SK-MEL-5 (cell line): ENCODE measurements at places on chromosomes 16 and 17. TPM values are rescaled to one million over a fixed set of nuclear protein-coding genes. Genes with fewer than 3 reads are reported as not detected.

DNA sequence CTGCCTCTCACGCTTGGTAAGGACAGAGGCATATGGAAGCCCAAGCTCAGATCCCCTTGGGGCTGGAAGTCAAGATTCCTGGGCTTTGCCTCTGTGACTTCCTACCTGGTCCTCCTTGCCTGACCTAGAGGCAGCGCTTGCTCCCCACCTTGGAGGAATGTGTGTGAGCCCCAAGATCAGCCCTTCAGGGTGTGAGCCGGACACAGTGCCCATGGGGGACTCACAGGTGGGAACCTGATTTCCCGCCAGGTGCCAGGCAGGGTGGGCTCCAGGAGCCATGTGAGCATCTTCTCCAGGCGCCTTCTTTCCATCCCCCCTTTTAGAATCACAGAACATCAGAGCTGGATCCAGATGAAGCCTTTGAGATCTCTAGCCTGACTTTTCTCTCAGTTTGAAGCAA, 10.2 kb downstream of the CD300LG start:
- no peak for DNase-seq

DNA sequence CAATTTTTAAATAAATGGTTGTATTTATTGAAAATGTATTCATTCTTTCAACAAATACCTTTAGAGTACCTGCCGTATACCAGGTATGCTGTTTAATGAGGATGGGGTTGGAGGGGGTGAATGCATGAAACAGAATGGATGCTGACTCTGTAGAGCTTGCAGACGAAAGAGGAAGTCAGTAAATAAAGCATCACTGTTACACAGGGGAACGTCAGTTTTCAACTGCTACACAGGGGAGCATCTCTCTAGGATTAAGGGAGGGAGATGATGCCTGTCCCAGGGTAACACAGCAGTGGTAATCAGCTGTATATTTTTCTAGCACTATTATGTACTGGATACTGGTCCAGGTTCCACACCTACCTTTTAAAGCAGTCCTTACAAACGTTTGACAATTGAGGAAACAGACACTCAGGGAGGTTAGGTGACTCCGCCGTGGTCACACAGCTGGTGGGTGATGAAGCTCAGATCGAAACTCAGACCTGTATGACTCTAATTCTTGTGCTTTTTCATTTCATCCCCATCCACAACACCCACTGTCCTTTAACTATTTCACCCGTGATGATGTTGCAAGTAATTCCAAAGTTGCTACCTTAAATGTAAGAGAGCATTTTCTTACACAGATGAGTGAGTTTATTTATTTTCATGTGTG, 452.1 kb upstream of the HSBP1 start:
- DNase-seq = no peak

- DNase-seq = no peak
Observed at GRCh38 chr16:3754081-3754703, 36.9 kb upstream of the TRAP1 start.

GRCh38 chr17:45748731-45749310, 35.3 kb upstream of the CRHR1 start:
- no peak for DNase-seq

- no peak for DNase-seq
Observed at GRCh38 chr17:27355419-27355818, 61.5 kb downstream of the WSB1 start.

DNA sequence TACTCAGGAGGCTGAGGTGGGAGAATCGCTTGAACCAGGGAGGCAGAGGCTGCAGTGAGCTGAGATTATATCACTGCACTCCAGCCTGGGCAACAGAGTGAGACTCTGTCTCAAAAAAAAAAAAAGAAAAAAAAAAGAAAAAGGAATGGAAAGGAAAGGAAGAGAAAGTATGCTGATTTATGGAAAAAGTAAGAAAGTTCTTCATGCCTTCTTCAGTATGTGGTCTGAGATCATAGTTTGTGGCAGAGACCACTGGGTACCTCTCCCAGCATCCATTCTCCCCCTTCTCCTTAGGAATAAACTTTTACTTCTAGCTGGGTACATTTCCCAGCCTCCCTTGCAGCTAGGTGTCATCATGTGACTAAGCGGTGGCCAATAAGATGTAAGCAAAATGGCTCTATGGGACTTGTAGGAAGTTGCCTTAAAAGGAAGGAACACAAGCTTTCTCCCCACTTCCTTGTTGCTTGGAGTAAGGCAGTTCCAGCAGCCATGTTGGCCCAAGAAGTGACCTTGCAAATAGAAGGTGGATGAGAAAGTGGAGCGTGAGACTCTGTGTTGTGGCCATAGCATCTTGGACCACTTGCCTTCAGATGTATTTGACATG, 26.1 kb upstream of the XPO6 start:
- DNase-seq = peak; percentile 14

DNA sequence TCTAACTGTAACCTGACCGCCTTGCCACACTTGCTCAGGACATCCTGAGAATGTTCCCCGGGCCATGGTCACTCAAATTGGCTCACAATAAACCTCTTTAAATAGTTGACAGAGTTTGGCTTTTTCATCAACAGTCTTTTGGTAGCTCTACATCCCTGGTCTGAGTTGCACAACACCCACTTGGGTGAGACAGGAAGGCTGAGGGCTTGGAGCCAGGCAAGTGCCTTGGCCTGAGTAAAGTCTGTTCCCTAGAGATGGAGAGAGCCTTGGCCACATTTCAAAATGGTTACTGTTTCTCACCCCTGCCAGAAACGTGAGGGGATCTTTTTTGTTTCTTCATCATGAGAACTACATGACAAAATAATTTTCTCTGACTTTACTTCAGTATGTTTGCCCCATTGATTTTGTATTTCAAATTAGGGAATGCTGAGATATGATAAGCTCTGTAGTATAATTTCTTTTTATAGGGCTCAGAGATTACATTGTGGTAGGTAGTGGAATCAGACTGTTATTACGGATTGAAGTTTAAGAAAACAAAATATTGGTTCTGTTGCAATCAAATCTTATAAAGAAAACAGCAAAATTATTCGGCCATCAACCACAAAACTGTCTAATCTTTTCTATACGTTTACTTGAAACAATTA, 53.9 kb upstream of the NETO2 start:
- DNase-seq = no peak

DNA sequence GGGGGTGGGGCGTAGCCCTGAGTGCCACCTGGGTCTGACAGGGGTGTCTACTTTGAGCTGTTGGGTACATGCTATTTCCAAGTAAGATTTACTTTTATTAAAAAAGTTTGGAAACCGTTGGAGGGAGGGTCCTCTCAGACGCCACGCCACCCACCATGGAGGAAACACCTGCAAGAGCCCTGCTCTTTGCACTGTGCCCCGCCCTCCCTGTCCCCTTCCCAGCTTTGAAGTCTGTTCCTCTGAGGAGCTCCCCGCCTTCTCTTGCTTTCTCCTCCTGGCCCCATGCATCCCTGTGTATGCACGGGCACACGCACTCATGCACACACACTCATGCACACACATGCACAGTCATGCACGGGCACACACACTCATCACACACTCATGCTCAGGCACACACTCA, 15.5 kb downstream of the ADGRG1 start:
- DNase-seq = no peak

- no peak for DNase-seq
Observed at GRCh38 chr17:15278380-15278779, 13.3 kb upstream of the PMP22 start.

- no peak for DNase-seq
Observed at GRCh38 chr17:16383216-16383615, 2.3 kb downstream of the UBB start.

DNA sequence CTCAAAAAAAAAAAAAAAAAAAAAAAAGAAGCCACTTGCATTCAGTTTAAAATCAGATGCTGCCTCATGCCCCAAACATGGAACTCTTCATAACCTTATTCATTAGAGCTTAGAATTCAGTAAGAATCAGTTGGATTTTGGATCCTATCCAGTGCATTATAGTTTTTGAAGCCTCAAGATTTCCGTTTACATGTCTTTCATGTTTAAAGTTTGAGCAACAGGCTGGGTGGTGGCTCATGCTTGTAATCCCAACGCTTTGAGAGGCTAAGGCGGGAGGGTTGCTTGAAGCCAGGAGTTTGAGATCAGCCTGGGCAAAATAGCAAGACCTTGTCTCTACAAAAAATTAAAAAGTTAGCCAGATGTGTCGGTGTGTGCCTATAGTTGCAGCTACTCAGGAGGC, 55.0 kb downstream of the SNTB2 start:
- DNase-seq = no peak

GRCh38 chr17:29929533-29930408, at the start of gene SSH2:
SSH2 (minus strand) TSS chr17:29930228; CDS start chr17:29930000, 228 bp downstream.
- DNase-seq = peak; percentile 91

- DNase-seq = no peak
Observed at GRCh38 chr16:69329369-69330285, 761 bp downstream of the PDF start.

DNA sequence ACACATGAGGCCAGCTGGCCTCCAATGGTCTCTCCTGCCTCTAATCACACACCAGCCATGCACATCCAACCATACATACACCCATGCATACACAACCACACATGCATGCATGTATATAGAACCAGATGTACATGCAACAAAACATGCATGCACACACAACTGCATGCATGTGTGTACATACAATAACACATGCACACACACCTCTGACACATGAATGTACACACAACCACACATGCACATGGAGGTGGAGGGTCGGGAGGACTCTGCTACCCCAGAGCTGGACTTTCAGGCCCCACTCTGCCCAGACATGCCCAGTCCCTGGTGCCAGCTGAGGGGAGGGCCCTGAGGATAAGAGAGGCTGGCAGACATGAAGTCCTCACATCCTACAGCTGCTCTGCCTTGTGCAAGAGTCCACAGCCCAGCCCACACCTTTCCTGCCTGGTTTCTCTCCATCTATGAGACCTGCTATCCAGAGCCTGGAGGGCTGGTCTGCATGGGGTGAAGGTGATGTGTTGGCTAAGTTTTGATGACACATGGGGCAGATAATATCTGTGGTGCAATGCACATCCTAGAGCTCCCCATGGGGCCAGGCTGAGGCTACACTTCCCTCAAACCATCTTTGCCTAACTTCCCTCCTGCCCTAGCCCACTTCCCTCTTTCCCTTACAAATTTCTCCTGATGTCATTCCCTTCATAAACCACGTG, 50.9 kb upstream of the SDK2 start:
- DNase-seq = no peak

DNA sequence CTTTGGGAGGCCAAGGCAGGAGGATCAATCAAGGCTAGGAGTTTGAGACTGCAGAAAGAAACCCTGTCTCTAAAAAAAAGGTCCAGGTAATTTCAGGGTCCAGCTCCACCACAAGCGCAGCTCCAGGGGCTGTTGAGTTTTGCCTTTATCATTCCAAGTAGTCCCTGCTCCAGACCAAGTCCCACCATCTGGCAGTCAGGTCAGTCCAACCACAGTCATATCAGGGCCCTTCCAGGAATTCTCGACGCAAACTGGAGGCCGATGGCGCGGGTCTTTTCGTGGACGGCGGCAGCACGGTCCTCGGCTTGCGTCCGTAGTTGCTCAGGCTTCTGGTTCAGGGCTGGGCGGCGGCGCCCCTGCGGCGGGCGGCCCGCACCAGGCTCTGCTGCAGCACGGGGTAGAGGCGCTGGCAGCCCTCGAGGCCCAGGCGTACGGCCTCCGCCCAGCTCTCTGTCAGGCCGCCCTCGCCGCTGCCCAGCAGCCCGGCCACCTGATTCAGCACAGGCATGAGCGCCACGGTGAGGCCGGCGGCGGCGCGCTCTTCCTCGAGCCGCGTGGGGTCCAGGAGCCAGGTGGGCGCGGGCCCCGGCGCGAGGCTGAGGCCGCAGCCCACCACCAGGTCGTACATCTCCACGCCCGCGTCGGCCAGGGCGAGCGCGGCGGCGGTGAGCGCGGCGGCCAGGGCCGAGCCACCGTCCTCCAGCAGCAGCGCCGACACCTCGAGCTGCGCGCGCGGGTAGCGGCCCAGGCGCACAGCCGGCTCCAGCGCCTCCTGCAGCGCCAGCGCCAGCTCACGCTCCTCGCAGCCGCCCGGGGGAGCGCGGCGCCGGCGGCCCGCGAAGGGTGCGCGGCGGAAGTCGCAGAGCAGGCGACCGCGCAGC, 752 bp downstream of the EXOSC6 start:
- DNase-seq = peak; percentile 25

DNA sequence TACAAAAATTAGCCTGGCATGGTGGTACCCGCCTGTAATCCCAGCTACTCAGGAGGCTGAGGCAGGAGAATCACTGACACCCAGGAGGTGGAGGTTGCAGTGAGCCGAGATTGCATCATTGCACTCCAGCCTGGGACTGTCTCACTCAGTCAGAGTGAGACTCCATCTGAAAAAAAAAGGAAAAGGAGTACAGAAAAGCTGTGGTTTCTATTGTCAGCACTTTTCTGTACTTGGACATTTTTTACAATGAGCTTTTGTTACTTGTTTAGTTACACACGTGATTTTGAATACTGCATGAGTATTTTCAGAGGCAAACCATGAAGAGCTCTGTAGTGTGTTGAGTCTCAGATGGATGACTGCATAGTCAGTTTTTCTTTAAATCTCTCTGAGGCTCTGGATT, 26.3 kb downstream of the ZC3H18 start:
- DNase-seq = peak; percentile 55

- no peak for DNase-seq
Observed at GRCh38 chr17:43591779-43592562, 45.8 kb upstream of the ETV4 start.

DNA sequence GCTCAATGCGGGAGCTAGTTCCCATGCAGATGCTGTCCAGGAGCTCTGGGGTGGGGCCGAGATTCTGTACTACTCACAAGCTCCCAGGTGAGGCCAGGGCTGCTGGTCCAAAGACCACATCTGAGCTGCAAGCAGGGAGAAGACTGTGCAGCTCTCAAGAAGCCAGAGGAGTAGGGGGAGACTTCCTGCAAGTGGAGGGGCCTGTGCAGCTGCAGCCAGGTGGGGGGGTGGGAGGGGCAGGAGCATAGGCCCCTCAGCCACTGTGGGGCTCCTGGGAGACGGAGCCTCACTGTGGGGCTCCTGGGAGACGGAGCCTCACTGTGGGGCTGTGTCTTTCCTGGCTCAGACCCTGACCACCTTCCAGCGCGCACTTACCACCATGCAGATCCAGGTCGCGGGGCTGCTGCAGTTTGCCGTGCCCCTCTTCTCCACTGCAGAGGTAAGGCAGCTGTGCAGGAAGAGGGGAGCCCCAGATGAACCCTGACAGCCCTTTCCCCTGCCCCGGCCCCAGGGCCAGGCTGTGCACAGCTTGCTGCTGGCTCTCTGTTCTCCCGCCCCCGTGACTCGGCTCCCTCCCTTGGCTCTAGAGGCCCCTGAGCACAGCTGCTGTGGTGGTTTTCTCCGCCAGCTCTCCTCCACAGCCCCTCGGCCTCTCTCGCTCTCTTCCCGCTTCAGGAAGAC, 24.3 kb upstream of the DNAI2 start:
- DNase-seq = no peak

ITGAD gene
- total RNA-seq = 0.13 TPM in 2 replicates

SEZ6L2 gene
- total RNA-seq = 8.7 and 10.3 TPM in 2 replicates

DECR2 gene
- 11.9 and 12.5 TPM in 2 replicates for total RNA-seq

SKA2 gene
- 66.4 and 103 TPM in 2 replicates for total RNA-seq

CCR7 gene
- total RNA-seq = not detected in 2 replicates

ZG16B gene
- total RNA-seq = not detected in 2 replicates

ZNF750 gene
- total RNA-seq = not detected in 2 replicates

CCL1 gene
- total RNA-seq = not detected in 2 replicates

IL17C gene
- not detected in 2 replicates for total RNA-seq

PPP1R27 gene
- total RNA-seq = 0.56 and 0.63 TPM in 2 replicates

NOD2 gene
- total RNA-seq = not detected in 2 replicates

MYH1 gene
- total RNA-seq = not detected in 2 replicates

TPSAB1 gene
- not detected in 2 replicates for total RNA-seq

KCNJ12 gene
- total RNA-seq = 0.48 TPM in 2 replicates
